ENCODE measurements at places on chromosomes 5 and 9. TPM values are rescaled to one million over a fixed set of nuclear protein-coding genes. Genes with fewer than 3 reads are reported as not detected.

INSL6 gene
- not detected for total RNA-seq

GRCh38 chr5:367358-368130, 46.0 kb downstream of the AHRR start:
- DNase-seq = no peak

PCDHGB5 gene
- total RNA-seq = 0.56 TPM

- DNase-seq = no peak
Observed at GRCh38 chr5:80372780-80373179, 35.1 kb upstream of the ZFYVE16 start.

GRIA1 gene
- total RNA-seq = not detected

GRCh38 chr9:27054841-27055240, 49.4 kb upstream of the LRRC19 start:
- DNase-seq = no peak
